H9 (cell line): ENCODE measurements at places on chromosomes 16 and 17. TPM values are rescaled to one million over a fixed set of nuclear protein-coding genes. Genes with fewer than 3 reads are reported as not detected.

- DNase-seq, result no peak
Observed at GRCh38 chr17:44812263-44812662, 17.8 kb downstream of the GJC1 start.

DNA sequence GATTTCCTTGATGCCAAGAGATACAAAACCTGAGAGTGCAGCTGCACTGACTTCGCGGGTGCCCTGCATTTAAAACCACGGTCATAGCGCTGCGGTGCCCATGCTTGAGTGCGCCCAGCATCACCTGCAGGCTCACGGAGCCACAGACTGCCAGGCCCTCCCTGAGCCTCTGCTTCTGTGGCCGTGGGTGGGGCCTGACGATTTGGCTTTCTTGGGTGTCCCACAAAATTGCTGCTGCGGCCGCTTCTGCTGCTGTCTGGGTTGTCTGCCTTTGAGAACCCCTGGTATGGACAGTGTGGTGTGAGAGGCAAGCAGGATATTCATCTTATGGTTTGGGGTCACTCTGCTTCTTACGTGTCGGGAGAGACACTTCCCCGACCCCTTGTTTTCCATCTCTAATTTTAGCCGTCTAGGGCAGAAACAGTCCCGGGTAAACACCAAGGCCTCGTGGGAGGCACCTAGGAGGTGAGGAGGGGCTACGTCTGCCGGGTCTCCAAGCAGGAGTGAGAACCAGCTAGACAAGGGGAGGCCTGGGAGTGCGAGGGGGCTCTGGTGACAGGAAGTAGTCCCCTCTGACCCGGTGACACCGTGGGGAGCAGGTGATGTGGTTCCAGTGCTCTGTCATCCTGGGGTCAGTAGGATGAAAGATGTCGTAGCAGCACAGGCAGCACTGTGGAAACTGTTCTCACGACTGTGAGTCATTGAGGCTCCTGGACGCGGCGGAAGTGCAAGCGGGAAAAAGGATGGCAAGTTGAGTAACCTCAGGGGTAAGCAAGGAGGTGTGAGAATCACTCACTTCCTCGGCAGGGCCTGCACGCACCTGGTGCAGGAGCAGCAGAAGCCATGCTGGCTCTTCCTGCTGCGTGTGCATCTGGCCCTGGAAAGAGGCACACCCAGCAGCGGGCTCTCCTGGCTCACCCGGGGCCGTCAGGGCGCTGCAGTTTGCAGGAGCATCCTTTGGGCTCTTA is 176.3 kb downstream of the RPTOR start:
- no peak for DNase-seq

GRCh38 chr16:4612474-4612931 is 2.2 kb downstream of the UBALD1 start:
- peak; percentile 84 for DNase-seq

DNA sequence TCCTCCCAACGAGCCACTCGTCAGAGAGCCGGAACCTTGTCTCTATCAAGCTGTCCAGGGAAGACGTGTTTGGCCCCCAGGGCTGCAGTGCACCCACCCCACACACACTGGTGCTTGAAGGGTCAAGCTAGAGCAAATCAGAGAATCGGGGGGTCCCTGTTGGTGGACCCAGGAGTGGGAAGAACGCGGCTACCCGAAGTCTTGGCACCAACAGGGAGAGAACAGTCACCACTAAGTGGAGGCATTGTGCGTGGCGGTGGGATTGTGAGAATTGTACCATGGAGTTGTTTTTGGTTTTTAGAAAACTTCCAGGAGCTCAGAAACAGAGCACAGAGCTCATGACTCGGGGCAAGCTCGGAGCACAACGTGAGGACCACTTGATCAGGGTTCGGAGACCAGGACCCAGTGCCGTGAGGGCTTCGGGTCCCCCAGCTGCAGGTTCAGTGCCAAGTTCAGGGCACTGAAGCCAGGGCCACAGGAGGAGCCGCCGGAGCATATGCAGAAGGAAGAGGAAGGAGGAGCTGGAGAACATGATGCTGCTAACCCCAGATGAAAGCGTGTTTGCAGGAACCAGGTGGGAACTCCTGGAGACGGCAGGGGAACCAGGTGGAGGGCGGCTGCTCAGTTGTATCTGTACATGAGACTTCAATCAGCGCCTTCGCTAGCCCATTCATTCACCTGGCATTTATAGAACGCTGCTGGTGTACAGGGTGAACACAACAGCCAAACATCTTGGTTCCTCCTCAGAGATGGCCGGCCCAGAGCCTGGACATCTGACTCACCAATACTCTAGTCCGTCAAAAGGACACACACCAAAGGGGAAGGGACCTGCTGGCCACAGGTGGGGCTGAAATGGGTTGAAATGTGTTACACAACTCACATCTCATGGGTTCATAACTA is 42.8 kb downstream of the METRNL start:
- peak; percentile 20 for DNase-seq

GRCh38 chr17:55731586-55732250 is 9.1 kb upstream of the TMEM100 start:
- DNase-seq, result peak; percentile 38

DNA sequence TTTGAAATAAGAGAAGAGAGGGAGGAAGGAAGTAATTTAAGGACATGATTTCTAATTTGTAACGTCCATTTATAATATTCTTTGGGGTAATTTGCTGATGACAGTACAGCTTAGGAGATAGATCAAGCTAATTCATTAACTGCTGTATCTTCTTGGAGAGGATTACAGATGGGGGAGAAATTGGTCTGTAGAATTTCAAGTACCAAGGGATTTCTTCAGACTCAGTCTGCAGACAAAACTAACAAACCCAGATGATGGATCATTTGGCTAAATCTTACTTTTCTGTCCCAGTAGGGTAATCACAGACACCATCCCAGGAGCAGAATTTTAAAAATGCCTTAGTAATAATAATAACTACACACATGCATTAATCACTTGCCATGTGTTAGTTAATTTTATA is 711.8 kb downstream of the KCNJ2 start:
- DNase-seq, result no peak

DNA sequence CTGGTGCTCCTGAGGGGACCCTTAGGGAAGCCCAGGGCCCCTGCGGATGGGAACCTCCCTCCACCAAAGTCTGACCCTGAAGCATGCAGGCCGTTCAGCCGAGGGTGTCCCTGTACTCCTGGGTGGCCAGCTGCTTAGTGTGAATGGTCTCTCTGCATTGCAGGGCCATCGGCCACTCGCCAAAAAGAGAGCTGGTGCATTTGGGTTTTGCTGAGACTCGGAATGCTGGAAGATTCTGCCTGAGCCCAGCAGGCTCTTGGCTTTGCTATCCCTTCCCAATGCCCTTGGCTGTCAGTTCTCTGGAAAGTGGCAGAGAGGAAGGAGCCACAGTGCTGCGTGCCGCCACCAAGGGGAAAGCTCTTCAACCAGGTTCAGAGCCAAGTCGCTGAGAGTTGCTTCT is 2.8 kb downstream of the MEOX1 start:
- no peak for DNase-seq

DNA sequence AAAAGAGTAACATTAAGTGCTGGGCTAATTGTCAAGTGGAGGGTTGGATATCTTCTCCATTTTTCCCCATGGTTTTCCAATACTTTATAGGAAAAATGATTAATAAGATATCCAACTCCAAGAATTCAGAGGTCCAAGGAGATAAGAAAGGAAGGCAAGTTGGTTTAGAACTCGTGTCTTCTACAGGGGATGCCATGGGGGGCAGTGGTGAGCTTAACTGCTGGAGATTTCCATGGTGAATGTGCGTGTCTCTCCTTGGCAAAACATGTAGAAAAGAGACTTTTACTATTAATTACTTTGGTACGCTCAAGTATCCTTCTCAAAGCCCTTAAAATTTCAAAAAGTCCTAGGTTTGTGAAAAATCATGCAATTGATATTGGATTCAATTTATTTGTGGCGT is 982.9 kb upstream of the RBFOX1 start:
- DNase-seq, result no peak

DNA sequence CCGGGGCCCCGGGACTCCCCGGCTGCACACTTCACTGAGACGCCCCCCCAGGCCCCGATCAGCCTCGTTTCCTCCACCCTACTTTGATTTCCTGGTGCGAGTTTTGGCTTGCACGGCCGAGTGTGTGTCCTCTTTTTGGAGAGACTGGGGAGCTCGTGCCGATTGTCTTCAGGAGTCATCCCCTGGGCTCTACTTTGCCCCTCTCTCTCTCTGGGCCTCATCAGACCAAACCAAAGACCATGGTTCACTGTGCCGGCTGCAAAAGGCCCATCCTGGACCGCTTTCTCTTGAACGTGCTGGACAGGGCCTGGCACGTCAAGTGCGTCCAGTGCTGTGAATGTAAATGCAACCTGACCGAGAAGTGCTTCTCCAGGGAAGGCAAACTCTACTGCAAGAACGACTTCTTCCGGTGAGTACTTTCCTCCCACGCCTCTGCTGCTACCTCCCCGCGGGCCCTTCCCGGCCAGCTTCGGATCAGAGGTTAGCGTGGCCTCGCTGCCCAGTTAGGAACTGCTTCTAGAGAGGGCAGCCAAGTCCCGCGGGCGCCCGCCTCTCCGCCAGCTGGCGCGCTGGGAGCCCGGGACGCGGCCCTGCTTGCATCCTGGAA is 787 bp downstream of the LHX1 start:
- DNase-seq, result peak; percentile 81

GRCh38 chr17:80559825-80560251 is 15.2 kb downstream of the RPTOR start:
- no peak for DNase-seq

DNA sequence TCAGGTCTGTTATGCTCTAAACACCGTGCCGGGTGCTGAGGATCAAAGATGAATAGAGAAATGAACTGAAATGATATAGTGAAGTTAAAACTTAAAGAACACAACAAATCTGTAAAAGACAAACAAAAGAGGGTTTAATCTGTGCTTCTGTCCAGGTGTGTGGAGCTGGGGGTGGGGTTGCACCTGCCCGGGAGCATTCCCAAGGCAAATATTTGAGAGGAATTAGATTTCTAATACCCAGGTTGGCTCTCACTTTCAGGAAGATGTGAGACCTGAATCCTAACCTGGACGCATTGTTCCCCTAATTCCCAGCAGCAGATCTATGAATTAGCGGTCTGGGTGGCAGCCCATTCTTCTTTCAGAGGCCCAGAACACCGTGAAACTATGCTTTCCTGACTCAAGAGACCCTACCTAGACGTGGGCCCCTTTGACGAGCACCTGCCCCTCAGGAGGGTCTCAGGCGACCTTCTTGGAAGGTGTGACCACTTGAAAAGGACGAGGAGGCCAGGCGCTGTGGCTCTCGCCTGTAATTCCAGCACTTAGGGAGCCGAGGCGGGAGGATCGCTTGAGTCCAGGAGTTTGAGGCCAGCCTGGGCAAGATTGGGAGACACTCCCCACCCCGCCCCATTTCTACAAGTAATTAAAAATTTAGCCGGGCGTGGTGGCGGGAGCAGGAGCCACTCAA is 677 bp upstream of the RANGRF start:
- no peak for DNase-seq

GRB7 gene
- 50.6 and 55.0 TPM in 2 replicates for total RNA-seq

ATXN1L gene
- total RNA-seq, result 30.1 and 30.3 TPM in 2 replicates

BAIAP3 gene
- total RNA-seq, result 5.9 and 6.8 TPM in 2 replicates
